MM.1S (cell line): ENCODE measurements at places on chromosomes 2 and 18.
A peak's percentile ranks its signal among the peaks of the same experiment; 100 is the strongest.

DNA sequence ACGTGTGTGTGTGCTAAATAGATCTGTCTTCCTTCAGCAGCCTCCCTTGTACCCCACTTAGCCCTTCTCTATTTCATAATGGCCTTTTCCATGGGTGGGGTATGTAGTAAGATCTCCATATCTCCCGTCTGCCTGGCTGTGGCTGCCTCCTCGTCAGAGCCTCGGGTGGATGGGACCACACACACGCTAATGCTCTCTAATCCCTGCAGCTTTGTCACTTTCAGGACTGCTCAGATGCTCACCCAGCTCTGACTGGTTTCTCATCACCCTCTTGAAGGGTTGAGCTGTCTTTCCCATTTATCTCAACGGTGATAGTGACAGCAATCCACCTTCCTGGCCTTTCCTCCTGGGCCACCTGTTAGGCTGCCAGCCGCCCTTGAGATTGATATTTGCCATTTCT lies 95.3 kb downstream of the DCC start:
- DNase-seq = no peak

- DNase-seq = no peak
Measured at GRCh38 chr2:1014802-1015201, 64.2 kb downstream of the SNTG2 start.

DNA sequence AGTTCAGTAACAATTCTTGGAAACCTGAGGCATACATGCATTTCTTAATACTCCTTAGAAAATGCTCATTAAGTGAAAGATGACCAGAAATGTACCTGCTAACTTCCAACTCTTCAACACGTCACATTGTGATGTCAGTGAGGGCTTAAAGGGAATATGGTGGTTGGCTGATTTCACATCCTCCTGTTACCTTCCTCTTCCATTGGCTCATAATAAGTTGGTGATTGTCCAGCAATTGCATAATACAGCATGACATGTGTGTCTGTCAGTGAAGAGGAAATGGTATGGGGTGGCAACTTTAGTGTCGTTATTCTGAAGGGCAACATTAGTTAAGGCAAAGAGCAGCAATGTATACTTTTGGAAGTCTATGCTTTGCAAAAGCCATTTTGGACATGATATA lies 26.0 kb downstream of the PLEK start:
- DNase-seq = no peak

GRCh38 chr2:27489498-27490397 lies at the start of gene IFT172:
Gene IFT172, minus strand, starts transcription at chr2:27489743. Its CDS starts 90 bp downstream, at chr2:27489653.
- peak; percentile 99 for DNase-seq

GRCh38 chr18:21652073-21652472 lies 40.0 kb downstream of the SNRPD1 start:
- no peak for DNase-seq

DNA sequence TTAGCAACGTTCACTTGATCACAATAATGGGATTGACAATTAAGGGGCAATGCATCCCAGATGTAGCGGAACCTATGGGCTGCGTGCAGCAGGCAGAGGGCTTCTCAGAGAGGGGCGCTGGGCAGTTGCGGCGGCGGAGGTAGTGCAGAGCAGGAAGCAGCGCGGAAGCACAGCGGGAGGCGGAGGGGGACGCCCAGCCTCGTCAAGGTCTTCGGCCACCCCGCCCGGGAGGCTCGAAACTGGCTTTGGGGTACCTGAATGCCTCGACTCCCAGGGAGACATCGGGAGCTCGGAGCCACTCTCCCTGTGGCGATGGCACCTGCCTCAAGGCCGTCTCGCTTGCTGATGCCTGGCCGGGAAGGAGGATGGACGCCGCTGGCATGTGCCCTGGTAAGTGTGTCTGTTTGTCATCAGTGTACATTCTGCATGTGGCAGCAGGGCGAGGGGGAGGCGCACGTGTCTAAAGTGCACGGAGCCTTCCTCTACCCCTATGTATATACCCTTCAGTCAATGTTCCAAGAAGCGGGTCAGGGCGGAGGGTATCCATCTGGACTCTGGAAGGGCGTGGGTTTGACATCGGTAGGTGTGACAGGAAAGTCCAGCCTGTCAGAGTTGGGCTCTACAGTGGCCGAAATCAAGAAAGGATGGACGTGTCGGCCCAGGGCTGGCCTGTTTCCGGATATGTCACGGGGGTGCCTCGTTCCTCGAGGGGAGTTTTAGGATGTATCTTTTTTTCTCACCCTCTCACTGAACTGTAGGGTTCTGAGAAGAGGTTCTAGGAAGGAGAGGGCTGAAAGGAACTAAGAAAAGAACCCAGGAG lies 7.5 kb upstream of the SP9 start:
- DNase-seq = no peak

DNA sequence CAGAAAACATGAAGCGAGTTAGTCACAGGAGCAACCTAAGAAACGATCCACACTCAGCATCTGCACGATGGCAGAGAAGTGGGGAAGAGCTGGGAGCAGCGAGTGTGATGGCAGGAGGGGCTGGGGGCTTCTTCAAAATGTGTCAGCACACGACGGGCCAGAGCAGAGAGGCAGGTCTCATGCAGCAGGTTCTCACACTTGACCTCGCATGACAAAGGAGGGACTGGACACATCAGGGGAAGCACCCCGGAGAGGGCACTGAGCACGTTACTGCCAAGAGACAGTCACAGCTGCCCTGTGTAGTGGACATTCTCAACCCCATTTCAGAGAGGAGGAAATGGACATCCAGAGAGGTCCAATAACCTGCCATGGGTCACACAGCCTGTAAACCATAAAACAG lies 104.1 kb upstream of the CAPN13 start:
- no peak for DNase-seq

- DNase-seq = no peak
Measured at GRCh38 chr2:170856066-170856465, 39.4 kb downstream of the GAD1 start.

DNA sequence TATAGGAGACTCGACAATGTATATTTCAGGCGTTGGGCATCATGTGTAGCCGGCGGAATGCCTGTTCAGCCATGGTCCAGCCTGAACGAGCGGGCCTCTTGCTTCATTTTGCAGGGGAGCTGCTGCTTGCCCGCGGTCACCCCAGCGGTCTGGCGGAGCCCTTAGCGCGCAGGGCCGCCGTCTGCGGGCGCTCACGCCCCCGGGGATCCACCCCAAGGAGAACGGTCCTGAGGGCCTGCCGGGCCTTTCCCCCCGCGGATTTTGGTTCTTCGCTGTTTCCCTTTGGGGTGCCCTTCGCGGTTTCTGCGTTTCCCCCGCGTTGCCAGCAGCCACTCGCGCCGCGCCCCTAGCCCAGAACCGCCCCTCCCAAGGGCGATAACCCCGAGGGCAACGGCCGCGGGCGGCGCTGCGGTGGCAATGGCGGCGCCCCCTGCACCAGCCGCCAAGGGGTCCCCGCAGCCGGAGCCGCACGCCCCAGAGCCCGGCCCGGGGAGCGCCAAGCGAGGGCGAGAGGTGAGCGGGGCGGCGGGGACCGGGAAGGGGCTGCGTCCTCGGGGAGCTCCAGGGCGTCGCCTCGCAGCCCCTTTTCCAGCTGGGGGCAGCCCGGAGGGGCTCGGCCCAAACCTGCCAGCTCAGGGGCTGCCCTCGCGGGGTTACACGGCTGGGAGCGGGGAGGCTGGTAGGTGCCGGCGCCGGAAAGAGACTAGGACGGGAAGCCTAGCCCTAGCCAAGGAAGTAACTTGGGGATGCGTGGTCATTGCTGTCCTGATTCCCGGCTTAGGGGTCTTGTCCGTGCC lies at the start of gene MFSD2B:
Gene MFSD2B, plus strand, starts transcription at position 406 of the 797 bp plus-strand sequence. Its CDS starts 12 bp downstream, at position 418.
- no peak for DNase-seq

- no peak for DNase-seq
Measured at GRCh38 chr2:143513081-143513480, 383.9 kb downstream of the ARHGAP15 start.

DNA sequence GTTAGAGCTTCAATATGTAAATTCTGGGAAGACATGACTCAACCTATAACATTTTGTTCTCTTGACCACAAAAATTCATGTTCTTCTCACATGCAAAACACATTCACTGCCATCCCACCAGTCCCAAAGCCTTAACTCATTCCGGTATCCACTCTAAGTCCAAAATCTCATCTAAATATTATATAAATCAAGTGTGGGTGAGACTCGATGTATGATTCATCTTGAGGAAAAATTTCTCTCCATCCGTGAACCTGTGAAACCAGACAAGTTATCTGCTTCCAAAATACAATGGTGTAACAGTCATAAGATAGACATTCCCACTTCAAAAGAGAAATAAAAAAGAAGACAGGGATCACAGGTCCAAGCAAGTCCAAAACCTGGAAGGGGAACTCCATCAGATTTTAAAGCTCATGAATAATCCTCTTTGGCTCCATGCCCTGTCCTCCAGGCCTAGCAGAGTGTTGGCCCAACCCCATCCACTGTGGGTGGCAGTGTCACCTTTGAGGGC lies 101.3 kb downstream of the RAD51AP2 start:
- DNase-seq = no peak

- peak; percentile 59 for DNase-seq
Measured at GRCh38 chr2:223865124-223865523, 27.7 kb upstream of the AP1S3 start.

GRCh38 chr18:37769826-37770225 lies 204.2 kb upstream of the CELF4 start:
- no peak for DNase-seq

- DNase-seq = peak; percentile 69
Measured at GRCh38 chr2:196170213-196170605, 1.2 kb downstream of the STK17B start.

DNA sequence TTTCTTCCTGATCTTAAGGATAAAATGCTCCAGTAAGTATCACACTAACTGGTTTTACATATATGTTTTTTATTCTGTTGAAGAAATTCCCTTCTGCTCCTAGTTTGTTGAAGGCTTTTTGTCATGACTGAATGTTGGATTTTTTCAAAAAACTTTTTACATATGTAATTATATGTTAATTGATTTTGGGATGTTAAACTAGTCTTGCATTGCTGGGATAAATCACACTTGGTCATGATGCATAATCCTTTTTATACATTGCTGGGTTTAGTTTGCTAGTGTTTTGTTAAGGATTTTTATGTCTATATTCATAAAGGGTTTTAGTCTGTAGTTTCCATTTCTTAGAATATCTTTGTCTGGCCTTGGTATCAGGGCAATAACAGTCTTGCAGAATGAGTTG lies 65.6 kb upstream of the TXNDC2 start:
- no peak for DNase-seq

DNA sequence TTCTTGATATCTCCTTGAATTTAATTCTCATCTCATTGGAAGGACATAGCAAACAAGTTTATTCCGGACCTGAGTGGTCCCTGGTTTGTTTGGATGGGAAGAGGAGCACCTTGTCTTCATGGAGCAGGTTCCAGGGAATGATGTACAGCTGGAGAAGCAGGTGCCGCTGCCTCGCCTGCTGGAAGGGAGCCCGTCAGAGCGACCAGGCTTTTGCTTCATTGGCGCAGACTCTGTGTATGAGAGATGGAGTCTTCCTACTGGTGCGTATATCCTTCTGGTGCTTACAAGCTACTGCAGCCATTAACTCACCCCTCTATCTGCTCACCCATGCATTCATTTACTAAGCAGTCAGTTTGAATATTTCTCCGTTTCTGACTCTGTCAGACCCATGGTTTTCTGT lies 11.6 kb upstream of the ALLC start:
- DNase-seq = no peak

DNA sequence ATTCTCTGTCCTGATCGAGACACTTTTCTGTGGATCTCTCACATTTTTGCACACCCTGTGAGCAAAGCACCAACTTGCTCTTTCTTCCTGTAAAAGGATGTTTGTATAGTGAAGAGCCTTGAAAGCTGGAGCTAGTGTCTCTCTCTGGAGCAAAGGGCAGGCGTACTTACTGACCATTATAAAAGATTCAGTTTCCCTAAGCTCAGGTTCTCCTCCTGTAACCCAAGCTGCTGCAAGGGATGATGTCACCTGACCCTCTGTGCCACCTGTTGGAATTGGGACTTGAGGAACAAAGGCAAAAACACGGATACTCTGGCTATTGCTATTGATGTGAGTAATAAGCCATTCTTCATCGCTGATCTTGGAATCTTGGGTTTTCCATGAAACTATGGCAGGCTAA lies 52.6 kb upstream of the NEMP2 start:
- DNase-seq = no peak

DNA sequence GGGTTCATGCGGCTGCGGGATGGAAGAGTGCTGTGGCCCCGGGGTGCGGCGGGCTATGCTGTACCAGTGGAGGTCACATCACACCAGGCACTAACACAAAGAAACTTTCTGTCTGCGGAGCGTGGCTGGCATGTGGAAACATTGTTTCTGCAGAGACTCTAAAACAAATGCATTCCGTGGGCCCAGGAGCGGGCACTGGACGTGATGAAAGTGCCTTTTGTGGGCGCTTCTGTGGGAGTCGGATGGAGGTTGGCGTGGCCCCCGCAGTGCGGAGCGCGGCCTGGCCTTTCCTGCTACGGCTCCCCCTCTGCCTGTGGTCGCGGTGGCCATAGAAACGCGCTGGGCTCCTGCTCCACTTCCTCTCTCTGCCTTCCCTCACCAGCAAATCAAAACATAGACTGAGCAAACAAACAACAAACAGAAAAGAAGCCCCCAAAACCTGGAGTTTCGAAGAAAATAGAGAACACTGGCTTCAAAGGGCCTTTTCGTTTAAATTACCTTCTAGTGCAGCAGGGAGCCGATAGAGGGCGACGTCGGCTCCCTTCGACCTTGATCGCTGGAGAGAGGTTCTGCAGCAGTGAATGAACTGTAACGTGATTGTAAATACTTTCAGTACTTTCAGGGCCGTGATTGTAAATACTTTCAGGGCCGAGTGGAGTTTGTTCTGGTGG lies 51.4 kb downstream of the KIF5C start:
- DNase-seq = peak; percentile 65

DNA sequence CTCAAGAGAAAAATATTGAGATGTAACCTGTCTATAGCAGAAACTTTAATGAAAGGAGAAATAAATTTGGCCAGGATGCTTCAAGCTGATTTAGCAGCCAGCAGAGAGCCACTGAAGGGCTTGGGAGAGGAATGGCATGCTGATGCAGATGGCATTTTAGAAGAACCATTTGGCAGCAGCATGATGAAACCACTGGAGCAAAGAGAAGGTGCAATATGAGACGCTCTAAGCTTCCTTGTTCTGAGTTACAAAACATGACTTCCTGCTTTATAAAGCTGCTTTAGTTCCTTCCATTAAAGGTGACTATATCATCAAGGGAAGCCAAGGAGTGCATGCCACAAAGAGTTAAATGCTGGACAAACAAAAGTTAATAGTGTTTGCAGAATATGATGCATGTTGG lies 189.7 kb downstream of the PID1 start:
- DNase-seq = no peak

DNA sequence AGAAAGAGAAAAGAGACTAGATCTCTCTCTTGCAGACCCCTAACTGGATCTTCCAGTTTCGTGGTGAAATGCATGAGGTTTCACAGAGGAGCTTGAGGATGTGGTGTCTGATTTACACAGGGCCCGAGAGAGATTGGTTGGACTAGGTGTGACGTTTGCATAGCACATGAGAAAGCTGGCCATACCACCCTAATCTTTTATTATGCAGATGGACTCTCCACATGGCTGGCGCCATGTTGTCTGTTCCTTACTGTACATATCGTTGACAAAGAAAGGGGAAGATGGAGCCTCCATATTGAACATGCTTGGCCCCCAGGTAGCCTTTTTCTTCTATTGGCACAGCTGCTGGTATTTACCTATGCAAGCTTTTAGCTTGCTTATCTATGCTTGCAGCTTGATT lies 27.5 kb upstream of the PGAP1 start:
- DNase-seq = no peak

GRCh38 chr2:71253476-71253875 lies 26.6 kb upstream of the PAIP2B start:
- DNase-seq = no peak

GRCh38 chr2:36357847-36358659 lies 2.5 kb downstream of the CRIM1 start:
- DNase-seq = no peak

GRCh38 chr2:72276876-72277275 lies 129.2 kb upstream of the CYP26B1 start:
- no peak for DNase-seq
